ENCODE measurements at places on chromosomes 3 and 15.

DNA sequence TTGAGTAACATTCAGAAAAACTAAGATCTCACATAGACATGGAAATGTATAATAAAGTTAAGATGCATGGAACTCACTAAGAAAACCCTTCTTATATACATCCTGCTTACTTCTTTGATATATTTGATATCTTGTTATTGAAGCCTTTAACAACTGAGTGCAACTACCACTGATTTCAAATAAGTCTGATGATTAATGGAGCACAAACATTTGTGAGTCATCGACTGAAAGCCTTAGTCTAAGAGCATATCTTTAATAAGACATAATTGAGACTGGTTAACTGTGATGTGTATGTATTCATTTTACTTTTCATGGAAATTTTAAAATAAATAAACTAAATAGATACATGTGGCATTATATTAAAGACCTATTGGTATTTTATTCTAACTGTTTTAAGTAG, 740.5 kb downstream of the EPHA3 start:
- no peak for DNase-seq

GRCh38 chr15:35698331-35698730, 152.4 kb upstream of the DPH6 start:
- no peak for DNase-seq

- no peak for DNase-seq
Measured at GRCh38 chr3:129908417-129908816, 14.9 kb upstream of the TMCC1 start.

GRCh38 chr3:157530637-157531300, 27.6 kb upstream of the VEPH1 start:
- no peak for DNase-seq

DNA sequence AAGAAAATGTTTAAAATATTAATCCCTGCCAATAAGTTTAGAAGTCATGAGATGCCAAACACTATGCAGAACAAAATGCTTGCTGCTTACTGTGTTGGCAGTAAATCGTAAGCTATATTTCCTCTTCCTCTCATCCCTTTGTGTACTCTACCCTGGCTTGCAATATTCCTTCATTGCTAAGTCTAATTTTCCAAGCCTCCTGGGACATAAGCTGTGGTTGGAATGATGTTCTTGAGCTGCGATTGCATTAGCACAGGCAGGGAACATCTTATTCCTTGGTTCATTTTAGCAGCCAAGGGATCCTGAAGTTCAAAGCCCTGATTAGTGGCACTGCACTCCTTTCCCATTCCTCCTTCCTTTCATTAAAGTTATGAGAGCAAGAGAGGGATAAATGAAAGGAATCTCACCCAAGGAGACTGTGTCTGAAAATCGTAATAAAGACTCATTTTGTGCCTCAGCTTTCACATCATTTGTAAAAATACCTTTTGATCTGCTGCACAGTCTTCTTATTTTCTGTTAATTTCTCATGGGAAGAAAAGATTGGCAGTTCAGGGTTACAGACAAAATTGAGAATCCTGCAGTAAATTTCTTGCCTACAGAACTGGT, 535.2 kb downstream of the OCA2 start:
- no peak for DNase-seq

DNA sequence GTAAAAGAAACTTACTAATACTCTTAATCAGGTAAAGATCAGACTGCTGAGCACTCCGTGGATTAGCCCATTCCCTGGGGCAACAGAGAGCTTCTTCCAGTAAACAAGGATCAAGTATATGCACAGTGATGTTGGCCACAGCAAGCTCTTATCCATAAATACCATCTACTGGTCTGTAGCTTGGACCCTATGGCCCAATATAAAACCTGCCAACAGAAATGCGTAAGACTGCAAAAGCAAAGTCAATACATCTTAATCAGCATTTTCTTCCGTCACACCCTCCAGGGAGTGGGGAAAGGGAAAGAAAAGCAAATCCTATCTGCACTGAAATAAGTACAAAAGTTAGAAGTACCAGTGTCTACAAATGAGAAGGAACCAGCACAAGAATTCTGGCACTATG, 1082.1 kb downstream of the ZPLD1 start:
- no peak for DNase-seq

GRCh38 chr3:98644168-98644567, 50.8 kb upstream of the CPOX start:
- no peak for DNase-seq

GRCh38 chr3:197550489-197550888, 5.3 kb downstream of the BDH1 start:
- DNase-seq = no peak
